RKO (cell line): ENCODE measurements at places on chromosomes 1 and 21.

GRCh38 chr1:13548281-13548680 is 34.5 kb upstream of the LRRC38 start:
- DNase-seq, result no peak

DNA sequence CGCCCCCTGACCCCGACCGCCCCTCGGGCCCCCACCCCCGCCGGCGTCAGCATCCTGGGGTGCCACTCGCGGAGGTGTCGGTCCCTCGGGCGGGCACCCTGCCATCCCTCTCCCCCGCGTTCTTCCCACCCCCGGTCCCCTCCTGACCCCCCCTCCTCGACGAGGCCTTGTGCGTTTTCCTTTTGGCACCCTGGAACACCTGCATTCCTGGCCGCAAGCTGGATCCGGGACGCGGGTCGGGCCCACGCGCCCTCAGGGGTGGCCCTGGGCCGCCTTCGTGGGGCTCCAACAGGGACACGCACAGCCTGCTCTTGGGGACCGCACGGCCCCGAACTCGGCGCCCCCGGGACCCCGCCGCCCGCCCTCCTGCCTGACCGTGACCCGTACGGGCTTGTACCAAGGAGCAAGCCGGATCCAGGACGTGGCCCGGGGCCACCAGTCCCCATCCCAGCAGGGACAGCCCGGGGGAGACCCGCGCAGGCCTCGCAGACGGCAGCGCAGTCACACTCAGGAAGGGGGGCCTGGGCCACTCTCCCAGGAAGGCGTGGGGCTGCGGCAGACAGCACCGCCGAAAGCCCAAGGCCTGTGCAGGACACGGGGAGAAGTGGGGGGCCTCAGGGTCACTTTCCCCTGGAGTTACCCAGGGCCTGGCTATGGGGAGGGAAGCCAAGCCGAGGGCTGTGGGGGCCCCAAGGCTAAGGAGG is 579 bp upstream of the SLC19A1 start:
- no peak for DNase-seq

DNA sequence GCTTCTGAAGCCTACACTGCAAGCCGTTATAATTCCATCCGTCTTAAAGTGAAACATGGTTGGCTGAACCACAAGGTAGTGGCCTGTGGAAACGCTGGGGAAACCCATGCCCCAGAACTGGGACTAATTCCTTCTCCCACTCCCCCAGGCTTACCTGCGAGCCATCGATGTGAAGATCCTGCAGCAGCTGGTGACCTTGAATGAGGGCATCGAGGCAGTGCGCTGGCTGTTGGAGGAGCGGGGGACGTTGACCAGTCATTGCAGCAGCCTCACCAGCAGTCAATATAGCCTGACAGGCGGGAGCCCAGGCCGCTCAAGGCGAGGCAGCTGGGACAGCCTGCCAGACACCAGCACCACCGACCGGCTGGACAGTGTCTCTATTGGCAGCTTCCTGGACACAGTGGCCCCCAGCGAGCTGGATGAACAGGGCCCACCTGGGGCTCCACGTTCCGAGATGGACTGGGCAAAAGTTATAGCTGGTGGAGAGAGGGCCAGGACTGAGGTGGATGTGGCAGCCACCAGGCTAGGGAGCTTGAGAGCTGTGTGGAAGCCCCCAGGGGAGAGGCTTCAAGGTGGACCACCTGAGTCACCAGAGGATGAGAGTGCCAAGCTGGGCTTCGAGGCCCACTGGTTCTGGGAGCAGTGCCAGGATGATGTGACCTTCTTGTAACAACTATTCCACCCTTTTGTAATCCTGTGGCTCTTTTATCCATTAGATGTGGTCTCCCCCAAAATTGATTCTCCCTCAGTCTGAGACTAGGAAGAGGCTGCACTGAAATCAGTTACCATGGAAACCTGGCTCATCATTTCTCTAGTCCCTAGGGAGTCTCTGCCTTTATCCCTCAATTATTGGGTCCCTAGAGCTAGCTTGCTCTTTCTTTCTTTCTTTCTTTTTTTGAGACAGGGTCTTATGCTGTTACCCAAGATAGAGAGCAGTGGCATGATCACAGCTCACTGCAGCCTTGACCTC is 16.7 kb downstream of the LURAP1 start:
- DNase-seq, result no peak

GRCh38 chr1:115545791-115546733 is 95.7 kb upstream of the VANGL1 start:
- peak; percentile 75 for DNase-seq

- DNase-seq, result no peak
These were observed 137.1 kb downstream of the PROX1 start for GRCh38 chr1:214124915-214125314.

GRCh38 chr1:98923667-98924066 is 81.0 kb downstream of the PLPPR5 start:
- DNase-seq, result no peak

DNA sequence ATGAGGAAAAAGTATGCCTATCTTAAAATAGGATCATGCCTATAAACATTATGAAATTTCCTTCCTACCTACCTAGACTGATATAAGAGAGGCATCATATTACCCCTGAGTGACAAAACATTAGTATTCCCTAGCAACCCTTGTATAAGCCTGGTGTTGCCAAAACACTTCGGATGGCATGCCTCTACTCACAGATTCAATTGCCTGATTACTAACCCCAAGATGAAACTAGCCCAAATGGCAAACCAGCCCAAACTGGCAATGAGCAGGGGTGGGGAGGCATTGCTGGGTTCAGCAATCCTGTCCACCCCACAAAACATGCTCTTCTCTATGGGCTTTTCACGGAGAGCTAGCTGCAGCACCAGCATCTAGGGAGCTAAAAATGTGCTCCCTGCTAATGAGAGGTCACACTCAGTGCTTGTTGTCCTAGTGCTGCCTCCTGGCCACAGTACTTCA is 13.9 kb downstream of the PALMD start:
- peak; percentile 29 for DNase-seq

- no peak for DNase-seq
These were observed 140.9 kb upstream of the CTTNBP2NL start for GRCh38 chr1:112255080-112255479.

- DNase-seq, result no peak
These were observed 23.1 kb downstream of the USP25 start for GRCh38 chr21:15752763-15753407.

GRCh38 chr1:70204600-70204999 is 779 bp downstream of the LRRC40 start:
- no peak for DNase-seq

GRCh38 chr1:178485541-178485981 is 11.2 kb downstream of the CLEC20A start:
- DNase-seq, result no peak

DNA sequence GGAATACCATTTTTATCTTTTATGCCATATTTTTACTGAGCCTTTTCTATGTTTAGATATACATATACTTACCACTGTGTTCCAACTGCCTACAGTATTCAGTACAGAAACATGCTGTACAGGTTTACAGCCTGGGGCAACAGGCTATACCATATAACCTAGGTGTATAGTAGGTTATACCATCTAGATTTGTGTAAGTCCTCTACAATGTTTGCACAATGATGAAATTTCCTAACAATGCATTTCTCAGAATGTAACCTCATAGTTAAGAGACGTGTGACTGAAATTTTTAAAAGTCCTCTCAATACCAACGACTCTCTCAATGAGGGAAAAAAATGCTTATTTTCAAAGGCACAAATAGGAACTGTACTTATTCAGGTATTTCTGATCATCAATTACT is 21.7 kb downstream of the INTS7 start:
- no peak for DNase-seq

DNA sequence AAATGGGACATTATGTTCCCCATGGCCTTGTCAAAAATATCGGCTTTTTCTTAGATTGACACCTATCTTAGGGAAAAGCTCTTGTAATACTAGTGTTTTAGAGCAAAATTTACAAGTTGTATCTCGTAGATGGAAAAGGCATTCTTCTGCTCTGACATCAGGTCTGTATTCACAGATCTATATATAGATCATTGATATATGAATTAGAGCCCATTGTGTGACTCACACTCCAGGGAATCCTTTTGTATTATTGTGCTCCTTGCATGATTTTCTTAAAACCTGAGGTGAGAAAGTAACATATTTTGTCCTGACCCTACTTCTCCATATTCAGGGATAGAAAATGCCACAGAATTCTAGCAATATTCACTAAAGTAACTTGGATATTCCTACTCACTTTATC is 1160.8 kb upstream of the B3GALT2 start:
- no peak for DNase-seq

- DNase-seq, result no peak
These were observed 213.0 kb downstream of the DAB1 start for GRCh38 chr1:57210881-57211280.

DNA sequence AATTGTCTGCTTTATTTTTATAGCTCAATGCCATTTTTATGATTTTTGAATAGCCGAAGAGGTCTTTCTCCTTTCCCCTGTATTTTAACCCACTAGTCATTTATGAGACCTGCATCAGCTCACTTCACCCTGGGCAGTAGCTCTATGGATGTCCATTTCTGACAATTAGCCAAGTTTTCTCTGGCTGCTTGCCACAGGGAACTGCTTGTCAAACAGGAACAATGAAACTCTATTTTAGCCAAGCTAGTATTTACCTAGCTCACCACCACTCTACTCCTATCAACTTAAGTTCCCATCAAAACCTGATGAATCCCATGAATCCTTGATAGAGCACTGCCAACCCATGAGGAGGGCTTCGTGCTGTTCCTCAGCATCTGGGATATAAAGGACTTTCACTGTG is 406.7 kb downstream of the RWDD3 start:
- DNase-seq, result no peak

- DNase-seq, result no peak
These were observed 73.2 kb downstream of the OBSCN start for GRCh38 chr1:228280961-228281591.

- DNase-seq, result no peak
These were observed 536 bp upstream of the EXO1 start for GRCh38 chr1:241847540-241847795.

DNA sequence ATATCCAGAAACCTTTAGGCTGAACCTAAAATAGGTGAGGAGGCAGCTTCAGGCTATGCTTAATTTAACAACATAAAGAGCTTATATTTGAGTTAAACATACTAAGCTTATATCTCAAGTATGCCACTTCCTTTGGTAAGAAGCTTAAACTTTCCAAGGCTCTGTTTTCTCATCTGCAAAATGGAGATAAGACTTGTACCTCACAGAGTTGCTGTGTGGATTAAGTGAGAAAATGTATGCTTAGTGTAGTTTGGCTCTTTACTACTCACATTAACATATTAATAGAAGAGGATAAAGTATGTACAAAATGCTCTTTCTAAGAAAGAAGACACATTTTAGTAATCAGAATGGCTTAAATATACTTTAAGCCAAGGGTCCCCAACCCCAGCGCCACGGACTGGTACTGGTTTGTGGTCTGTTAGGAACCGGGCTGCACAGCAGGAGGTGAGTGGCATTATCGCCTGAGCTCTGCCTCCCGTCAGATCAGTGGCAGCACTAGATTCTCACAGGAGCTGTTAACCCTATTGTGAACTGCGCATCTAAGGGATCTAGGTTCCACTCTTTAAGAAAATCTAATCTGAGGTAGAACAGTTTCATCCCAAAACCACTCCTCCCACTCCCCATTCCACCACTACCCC is 77.2 kb downstream of the HS2ST1 start:
- DNase-seq, result no peak

GRCh38 chr1:52672946-52673345 is 25.2 kb downstream of the COA7 start:
- no peak for DNase-seq

DNA sequence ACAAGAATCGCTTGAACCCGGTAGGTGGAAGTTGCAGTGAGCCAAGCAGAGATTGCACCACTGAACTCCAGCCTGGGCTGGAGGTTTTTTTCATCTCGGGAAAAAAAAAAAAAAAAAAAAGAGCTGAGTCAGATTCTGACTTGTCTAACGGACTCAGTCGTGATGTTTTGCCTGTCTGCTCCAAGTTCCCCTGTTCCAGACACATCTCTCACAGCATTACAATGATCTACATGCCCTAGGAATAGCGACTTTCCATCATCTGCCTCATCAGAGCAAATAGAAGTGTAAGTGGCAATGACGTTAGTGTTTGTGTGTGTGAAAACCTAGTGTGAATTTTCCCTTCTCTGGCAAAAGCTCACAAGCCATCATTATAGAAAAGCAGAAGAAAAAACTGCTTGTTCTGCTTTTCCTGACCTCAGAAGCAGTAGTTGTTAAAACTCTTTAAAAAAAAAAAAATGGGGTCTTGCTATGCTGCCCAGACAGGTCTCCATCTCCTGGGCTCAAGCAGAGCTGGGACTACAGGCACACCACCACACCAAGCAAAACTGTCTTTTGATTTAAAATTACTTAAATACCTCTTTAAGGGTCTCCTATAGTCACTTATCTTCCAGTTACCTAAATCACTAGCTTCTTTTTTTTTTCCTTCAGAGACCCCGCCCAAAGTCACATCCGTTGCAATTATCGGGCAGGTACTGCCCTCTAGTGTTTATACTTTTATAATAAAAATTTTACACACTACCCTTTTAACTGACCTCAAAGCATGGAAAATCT is 37.3 kb downstream of the PLEKHO1 start:
- peak; percentile 72 for DNase-seq

GRCh38 chr1:18151436-18152122 is 44.0 kb downstream of the IGSF21 start:
- no peak for DNase-seq

DNA sequence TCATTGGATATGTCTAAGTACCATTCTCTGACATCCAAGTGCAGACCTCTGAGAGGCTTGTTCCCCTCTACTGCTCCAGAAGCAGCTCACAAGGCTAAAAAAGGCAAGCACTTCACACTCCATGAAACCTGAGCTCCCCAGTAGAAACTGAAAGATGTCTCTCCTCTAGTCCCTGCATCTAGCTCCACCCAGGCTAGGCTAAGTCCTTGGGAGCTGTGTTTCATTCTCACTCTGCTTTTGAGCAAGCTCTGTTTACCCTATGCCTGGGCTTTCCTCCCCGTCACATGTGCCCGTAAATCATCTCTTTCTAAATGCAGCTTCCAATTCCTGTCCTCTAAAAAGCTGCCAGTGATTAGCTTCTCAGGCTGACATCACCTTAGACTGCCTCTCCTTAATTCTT is 39.0 kb downstream of the LRRC71 start:
- no peak for DNase-seq

DNA sequence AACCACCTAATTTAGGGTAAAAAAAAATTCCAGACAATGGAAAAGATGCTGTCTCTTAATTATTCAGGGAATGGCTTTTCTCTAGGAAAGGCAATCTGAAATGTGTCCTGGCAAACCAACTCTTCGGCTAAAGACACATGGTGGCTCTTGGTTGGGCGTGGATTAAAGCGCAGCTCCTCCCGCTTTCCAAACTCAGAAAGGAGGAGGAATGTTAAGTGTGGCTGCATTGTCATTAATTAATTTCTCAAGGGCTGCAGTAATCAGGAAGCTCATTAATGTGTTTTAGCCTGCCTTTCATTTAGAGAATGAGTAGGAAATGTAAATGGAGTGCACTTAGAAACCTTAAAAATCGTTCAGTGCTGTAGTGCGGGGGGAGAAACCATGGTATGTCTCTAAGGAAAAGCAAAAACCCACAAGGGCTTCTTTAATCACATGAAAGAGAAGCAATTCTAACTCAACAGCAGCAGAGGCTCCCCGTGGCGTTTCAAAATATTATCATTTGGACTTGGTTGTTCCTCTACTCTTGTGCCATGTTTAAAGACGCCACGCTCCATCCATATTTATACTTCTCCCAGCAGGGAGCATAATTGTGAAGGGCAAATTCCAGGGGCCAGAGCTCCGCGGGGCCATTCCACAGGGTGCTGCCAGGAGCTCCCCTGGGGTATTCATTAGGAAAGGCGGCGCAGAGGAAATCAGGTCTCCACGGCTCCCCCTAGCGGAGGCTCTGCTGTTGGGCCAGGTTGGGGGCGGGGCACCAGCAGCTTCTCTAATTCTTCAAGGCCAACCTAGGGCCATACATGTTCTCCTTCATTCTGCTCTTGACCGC is 91.9 kb upstream of the SSX2IP start:
- peak; percentile 47 for DNase-seq

GRCh38 chr1:212270564-212270963 is 14.6 kb upstream of the PPP2R5A start:
- no peak for DNase-seq
